ENCODE measurements at places on chromosomes 12 and 14.

DNA sequence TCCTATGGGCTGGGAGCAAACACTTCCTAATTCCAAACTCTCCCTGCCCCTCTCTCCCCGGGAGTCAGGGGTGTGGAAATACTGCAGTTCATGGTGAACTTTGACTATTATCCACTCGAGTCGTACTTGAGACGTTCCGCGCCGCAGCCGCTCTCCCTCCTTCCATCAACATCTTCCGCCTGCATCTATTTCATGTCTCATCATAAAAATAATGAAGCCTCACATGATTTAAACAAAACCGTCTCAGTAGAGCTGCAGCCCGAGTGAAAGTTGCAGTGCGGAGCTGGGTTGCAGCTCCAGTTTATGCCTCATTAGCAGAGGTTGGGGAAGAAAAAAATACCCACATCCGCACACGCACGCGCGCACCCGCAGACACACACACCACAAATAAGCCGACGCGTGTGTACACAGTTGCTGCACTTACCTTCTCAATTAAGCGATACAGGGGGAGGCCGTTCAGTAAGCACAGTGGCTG, 283 bp downstream of the LMO3 start:
- DNase-seq, result no peak

GRCh38 chr12:57825451-57825850, 6.9 kb upstream of the AVIL start:
- no peak for DNase-seq

DNA sequence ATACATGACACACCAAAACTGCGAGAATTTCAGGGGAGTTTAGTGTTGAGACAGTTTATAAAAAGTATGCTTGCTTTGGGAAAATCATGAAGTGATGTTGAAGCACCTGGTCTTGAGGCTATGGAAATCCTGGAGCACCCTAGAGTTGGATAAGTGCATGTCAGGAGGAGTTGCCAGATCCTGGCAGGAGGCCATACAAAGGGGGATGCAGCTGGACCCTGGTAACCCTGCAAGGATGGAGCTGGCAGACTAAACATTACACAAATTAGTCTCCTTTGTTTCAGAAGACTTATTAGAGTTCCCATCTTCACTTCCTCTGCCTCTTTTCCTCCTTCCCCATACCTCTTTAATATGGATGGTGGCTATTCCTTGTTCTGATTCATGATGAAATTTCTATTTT, 907.0 kb downstream of the BCL11B start:
- no peak for DNase-seq

DNA sequence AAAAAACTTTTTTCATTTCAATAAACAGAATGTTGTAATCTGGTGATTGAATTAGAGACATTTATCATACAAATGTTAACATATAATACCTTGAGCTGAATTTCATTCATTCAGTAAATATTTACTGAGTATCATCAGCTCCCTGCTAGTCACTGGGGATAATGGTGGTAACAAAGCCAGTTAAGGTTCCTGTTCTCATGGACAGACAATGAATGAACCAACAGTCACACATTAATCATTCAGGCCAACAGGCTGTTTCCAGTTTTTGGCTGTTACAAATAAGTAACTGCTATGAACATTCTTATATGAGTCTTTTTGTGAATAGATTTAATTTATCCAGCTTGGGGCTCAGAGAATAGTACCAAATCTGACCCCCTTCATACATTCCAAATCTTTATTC, 13.5 kb downstream of the EXD2 start:
- no peak for DNase-seq

DNA sequence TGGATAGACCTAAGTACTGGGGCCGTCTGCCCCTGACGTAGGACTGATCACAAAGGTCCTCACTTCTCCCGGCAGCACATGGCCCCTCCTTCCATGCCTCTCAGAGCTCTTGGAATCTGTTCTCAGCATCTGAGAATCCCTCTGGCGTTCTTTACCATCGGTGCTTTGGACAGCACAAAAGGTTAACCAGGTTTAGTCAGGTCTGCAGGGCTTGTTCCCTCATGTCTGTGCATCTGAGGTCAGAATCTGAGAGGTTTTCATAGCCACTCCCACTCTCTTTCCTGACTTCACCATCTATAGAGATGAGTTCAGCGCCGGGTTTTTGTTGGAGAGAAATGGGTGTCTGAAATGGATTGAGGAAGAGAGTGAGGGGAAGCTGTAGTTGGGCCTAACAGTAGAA, 130.0 kb upstream of the ARHGAP5 start:
- no peak for DNase-seq

DNA sequence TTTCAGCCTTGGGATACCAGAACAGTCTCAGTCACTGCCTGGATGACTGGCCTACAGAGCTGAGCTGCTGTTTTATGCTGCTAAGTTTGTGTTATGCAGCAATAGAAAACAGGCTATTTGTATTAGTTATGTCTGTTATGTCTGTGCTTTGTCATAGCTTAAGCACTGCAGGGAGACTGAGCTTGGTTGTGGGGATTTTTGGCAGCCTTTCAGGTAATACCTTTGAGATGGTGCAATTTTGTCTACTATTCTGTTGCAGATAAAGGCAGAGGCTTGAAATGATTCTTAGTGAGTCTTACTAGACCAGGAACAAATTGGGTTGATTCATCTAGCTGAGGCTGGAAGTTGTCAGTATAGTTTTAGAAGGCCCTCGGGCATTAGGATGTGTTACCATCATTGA, 201.3 kb upstream of the RBM19 start:
- no peak for DNase-seq

DNA sequence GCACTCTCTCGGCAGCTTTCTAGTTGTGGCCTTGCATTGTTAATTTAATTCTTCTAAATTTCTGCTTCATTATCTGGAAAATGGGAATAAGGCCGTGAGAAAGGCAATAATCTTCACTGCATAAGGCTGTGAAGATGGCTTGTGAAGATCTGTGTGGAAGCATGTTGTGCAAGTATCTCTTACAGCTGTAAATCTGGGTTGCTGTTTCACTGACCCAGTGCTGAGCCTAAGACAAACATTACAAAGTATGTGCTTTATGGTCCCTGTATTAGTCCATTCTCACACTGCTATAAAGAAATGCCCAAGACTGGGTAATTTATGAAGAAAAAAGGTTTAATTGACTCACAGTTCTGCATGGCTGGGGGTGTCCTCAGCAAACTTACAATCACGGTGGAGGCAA, 101.0 kb upstream of the PTPRR start:
- no peak for DNase-seq

DNA sequence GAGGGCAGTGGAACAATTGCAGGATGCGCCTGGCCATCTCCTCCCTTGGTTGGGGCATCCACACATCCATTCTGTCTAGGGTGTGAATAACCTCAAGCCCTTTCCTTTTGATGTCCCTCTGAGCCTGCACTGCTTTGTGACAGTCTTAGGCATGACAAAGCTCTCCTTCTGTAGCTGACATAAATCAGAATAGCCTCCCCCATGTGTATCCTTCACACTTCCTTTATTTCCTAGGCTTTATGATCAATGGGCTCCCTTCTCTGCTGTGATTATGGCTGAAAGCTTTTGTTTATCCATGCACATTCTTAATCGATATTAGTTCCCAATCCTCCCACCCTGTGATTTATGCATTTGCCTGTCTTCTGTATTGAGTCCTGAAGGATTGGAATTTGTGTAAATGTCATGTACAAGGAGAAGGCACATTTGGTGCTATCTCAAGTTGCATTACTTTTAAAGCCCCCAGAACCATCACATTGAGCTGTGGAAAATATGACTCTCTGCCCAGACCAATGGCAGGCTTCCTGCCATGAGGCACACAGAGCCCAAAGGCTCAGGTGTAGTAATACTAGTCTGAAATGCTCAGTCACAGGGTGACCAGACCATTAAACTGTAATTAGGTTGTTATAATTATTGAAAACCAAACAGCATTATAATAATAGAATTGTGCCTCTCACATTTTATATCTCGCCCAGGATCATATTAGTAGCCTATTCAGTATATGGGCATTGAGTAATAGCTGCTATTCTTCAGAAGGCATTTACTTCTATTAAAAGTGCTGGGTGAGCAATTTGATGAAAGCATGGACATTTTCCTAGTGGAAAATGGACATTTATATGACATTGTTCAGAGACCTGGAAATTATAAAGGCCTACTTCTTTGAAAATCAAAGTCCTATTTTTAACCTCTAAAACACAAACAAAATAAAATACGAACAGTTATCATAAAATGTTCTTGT, 14.0 kb downstream of the EMP1 start:
- DNase-seq, result no peak

DNA sequence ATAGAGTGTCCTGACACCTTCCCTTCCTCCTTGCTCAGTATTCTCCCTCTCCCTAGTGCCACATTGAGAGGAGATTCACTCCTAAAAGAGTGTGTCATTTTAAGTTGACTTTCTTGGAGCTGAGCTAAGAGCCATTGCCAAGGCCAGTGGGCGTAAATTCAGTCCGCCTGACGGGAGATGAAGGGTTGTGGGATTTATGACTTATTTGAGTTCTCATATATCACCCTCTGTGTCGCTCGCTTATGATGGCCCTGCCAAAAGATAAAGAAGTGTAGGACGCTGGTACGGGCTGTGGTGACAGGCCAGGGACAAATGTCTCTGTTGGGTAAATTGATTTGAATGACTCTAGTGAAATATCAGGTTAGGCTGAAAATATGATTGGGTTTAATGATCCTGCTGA, 867.4 kb downstream of the NRXN3 start:
- DNase-seq, result no peak

DNA sequence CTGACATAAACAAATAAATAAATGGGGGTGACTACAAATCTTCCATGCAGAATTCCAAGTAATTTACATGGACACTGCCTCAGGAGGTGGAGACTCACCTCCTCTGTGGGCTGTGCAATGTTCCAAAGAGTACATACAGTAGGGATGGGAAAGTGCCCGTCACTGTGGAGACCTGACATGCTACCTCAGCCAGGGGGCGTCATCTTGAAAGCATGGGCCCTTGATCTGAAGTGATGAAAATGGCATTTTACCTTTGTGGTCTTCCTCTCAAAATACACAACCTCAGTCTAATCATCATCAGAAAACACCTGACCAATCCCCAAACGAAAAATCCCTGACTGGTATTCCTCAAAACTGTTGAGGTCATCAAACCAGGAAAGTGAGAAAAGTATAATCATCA, 48.4 kb downstream of the ANAPC7 start:
- DNase-seq, result peak; percentile 29

GRCh38 chr14:24734917-24735500, 101.0 kb upstream of the GZMB start:
- peak; percentile 24 for DNase-seq

Measured in DND-41 (cell line).